CD4-positive, alpha-beta T cell treated with Interleukin-10 for 1 hour (primary cell): ENCODE measurements at places on chromosomes 12 and 14.
A peak's percentile ranks its signal among the peaks of the same experiment; 100 is the strongest.

DNA sequence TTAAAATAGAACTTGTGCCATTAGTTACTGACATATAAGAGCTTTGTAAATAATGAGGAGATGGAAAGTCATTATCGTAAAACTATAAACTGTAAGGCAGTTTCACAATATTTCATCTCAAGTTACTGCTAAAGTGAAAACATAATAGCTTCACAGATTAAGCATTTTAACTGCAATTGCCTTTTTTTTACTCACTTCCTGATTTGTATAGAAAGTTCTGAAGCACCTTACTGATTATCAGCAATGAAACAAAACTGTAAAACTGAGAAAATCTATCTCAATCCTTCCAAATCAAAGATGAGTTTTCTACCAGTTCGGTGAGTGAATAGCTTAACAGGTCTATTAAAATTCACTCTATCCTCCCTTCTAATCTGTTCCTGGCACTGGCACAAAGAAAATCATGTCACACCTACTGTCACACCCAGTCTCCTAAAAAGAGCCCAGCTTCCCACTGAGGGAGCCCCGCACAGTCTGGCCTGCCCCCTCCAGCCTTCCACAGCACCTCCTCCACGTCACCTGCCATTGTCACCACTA lies 161.4 kb upstream of the ABCD2 start:
- DNase-seq = no peak

- no peak for DNase-seq
These were observed 36.5 kb downstream of the GYS2 start for GRCh38 chr12:21568115-21568514.

- DNase-seq = no peak
These were observed 467.8 kb downstream of the MDGA2 start for GRCh38 chr14:47207617-47208016.

- peak; percentile 51 for DNase-seq
These were observed 78.7 kb downstream of the NEDD1 start for GRCh38 chr12:96985515-96986362.

- DNase-seq = no peak
These were observed 92.7 kb downstream of the NCOR2 start for GRCh38 chr12:124474709-124475108.

GRCh38 chr12:122929812-122930211 lies 33.9 kb upstream of the VPS37B start:
- DNase-seq = no peak

DNA sequence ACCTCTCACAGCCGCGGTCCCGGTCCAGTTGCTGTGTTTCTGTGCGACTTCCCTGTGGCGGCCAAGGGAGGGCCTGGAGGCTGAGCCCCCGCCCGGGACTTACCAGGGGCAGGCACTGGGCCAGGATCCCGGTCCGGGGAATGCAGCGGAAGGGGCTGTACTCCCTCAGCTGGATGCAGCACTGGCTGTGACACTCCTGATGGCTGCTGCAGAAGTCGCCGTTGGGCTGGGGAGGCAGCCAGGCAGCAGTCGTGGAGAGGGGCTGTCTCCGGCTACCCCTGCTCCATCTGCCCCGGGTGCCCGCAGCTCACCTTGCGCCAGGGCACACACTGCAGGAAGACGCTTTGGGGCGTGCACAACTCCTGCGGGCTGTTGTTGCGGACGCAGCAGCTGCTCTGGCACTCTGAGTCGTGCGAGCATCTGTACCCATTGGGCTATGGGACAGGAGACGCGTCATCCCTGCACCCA lies 6.2 kb downstream of the LRCOL1 start:
- DNase-seq = no peak
